Pons (tissue), 1 donor: ENCODE measurements at places on chromosomes 7 and 10.

GRCh38 chr7:95330961-95331337, 6.6 kb upstream of the PON1 start:
- DNase-seq, result no peak

GRCh38 chr7:28685644-28686417, 272.3 kb downstream of the TRIL start:
- DNase-seq, result peak; percentile 100

DNA sequence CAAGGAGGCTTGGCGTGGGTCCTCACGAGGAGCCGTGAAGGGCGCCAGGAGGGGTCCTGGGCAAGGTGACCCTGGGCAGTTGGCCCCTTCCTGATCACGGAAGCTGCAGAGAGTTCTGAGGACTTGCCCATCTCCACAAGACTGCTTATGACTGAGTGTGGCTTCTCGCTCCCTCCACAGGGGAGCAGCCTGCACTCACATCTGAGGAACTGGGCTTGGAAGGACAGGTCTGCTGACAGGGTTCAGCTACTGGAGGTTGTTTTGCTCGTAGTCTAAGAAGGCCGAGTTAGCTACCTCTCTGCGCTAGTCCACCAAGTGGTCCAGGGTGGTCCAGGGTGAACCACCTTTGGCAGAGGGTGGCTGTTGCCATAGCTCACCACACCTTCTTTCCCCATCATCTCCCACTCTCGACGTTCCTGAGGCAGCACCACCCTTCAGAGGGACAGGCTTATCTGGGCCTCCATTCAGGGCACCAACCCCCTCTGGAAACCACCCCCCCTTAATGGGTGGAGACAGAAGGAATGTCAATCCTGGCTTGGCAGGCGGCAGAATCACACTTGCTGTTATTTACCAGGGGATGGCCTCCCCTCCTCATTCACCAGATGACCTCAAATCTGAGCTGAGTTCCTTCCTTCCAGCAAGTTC, 38.2 kb downstream of the FAM53B start:
- peak; percentile 89 for DNase-seq

GRCh38 chr7:79912213-79912633, 222.4 kb upstream of the GNAI1 start:
- DNase-seq, result no peak

DNA sequence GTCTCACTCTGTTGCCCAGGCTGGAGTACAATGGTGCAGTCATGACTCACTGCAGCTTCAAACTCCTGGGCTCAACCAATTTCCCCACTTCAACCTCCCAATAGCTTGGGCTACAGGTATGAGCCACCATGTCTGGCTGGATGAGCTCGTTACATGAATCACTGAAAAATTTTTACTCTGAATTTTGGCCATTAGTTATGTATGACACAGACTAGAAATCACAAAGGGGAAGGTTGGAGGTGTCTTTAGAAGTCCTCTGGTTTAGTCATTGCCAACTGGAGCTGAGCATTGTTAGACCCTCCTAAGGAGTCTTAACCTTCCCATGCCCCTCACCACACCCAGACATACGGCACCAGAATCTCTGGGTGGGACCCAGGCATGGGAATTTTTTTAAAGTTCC, 34.7 kb downstream of the SVIL start:
- no peak for DNase-seq
